ENCODE measurements at places on chromosomes 5 and 9.
A peak's percentile ranks its signal among the peaks of the same experiment; 100 is the strongest.

- DNase-seq: no peak
Measured at GRCh38 chr9:131228988-131229387, 47.3 kb downstream of the FAM78A start.

- no peak for DNase-seq
Measured at GRCh38 chr5:104952876-104953275, 1390.3 kb upstream of the NUDT12 start.

DNA sequence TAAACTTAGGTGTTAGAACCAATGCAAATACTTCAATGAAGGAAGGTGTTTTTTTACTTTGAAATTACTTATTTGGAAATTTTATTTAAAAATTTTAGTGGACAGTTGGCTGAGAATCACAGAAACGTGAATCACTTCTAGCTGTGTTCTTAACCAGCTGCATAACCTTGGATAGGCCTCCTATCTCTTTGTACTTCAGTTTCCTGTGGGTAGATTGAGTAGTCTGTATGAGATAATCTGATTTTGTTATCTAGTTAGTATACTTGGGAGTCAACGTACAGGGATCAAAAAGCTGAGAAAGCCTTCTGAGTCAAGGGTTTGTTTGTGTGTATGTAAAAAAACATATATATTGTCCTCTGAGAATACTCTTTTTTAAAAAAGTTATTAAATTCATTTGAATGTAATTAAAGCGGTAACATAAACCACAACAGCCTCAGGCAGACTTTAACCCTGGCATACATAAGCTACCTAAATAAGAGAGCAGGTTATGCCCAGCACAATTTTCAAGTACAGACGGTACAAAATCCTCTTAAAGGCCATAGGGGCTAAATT lies 38.1 kb upstream of the ZCCHC7 start:
- peak; percentile 8 for DNase-seq

DNA sequence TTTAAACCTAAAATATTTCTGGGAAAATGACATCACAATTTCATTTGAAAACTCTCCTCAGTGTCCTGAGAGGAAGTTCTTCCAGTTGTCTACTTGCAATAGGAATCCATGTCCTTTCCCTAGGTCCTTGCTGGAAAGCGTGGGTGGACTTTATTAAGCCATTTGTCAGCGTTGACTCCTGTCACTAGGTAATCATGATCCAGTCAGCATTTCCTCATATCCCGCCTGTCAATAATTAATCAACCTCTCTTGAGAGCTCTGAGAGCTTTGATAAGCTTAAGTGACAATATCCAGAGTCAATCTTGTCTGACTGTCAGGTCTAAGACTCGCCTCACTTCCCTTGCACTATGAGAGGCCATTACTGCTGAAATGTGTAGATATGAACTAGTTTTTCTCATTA lies 107.2 kb upstream of the SLIT3 start:
- DNase-seq: no peak

GRCh38 chr9:95494022-95494415 lies 22.8 kb downstream of the PTCH1 start:
- peak; percentile 3 for DNase-seq

- DNase-seq: no peak
Measured at GRCh38 chr5:62722360-62722759, 143.7 kb downstream of the LRRC70 start.

- no peak for DNase-seq
Measured at GRCh38 chr9:75953218-75953617, 62.7 kb downstream of the PCSK5 start.

DNA sequence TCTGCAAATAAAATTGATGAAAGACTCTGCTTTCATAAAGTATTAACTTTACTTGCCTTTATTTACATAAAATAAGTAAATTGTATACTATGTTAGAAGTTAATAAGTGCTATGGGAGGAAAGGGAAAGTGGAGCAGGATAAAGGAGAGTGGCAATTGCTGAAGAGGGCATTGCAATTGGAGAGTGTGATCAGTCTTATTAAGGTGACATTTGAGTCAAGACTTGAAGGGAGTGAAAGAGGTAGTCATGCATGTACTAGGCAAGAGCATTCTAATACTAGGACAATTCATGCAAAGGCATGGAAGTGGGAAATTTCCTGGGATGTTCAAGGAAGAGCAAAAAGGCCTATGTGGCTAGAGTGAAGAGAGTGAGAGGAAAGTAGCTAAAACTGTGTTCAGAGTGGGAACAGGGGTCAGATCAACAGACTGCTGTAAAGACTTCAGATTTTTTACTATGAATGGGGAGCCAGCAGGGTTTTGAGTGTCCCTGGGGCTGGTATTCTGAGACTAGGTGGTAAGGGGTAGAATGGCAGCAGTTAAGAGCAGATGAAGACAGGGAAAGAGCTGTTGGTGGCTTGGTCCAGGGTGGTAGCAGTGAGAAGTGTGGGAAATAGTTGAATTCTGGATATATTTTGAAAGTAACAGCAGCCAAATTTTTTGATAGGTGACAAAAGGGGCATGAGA lies 182.3 kb upstream of the RIOK2 start:
- DNase-seq: no peak

GRCh38 chr5:161138751-161139455 lies 286.9 kb upstream of the ATP10B start:
- DNase-seq: no peak

- DNase-seq: no peak
Measured at GRCh38 chr5:42648036-42648435, 108.6 kb upstream of the CCDC152 start.

- DNase-seq: no peak
Measured at GRCh38 chr9:97484134-97484533, 17.3 kb upstream of the TMOD1 start.

GRCh38 chr5:149419859-149420544 lies 40.9 kb upstream of the IL17B start:
- no peak for DNase-seq

DNA sequence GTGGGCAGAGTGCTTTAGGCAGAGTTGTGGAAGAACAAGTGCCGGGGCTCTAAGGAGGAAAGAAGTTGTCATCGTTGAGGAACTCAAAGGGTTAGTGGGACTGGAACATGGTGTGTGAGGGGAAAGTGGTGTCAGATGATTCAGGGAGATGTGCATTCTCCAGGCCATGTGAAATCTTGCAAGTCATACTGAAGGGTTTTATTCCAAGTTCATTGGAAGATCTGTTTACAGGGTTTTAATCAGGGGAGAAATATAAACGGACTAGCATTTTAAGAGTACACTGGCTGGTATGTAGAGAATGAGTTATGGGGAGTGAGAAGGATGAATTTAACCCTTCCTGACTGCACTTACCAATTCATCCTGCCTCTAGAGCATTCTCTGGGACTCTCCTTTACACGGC lies 49.3 kb downstream of the NR2F1 start:
- no peak for DNase-seq

All from CD4-positive, alpha-beta T cell treated with Interleukin-15 for 4 hours (primary cell).